ENCODE measurements at places on chromosomes 4 and X.

GRCh38 chr4:68287704-68288392 lies 42.4 kb upstream of the TMPRSS11B start:
- DNase-seq = no peak

DNA sequence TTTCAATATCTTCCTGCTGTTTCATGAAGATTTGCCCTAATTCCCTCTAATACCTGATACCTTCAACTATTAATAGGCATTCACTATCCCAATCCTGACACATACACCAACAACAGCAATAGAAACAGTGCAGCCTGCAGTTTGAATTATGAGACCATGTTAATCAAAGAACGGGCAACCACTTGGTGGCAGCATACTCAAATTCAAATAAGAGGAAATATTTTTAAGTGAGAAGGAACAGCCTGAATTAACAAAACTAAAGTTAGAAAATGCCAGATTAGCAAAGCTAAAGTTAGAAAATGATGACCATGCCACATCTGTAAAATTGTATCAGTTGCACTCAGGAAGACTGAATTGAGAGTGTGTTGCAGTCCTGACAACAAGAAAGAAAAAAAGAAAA lies 204.9 kb downstream of the SMARCA1 start:
- peak; percentile 3 for DNase-seq

DNA sequence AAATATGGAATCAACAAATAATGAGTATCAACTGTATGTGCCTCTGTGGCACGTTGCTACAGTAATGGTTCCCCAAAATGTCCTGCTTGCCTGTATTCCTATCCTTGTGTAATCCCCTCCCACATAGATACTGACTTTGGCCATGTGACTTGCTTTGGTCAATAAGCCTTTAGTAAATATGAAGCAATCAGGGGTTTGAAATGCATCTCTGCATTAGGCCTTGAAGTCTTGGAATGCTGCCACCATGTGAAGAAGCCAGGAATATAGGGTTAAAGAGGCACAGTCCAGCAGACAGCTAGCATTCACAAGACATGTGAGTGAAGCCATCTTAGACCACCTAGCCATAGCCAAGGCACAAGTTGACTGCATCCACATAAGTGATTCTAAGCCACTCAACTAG lies 190.9 kb downstream of the GABRB1 start:
- no peak for DNase-seq

- DNase-seq = no peak
Measured at GRCh38 chr4:156237231-156237630, 283.6 kb upstream of the CTSO start.

GRCh38 chr4:17029964-17030363 lies 131.5 kb upstream of the LDB2 start:
- DNase-seq = no peak

DNA sequence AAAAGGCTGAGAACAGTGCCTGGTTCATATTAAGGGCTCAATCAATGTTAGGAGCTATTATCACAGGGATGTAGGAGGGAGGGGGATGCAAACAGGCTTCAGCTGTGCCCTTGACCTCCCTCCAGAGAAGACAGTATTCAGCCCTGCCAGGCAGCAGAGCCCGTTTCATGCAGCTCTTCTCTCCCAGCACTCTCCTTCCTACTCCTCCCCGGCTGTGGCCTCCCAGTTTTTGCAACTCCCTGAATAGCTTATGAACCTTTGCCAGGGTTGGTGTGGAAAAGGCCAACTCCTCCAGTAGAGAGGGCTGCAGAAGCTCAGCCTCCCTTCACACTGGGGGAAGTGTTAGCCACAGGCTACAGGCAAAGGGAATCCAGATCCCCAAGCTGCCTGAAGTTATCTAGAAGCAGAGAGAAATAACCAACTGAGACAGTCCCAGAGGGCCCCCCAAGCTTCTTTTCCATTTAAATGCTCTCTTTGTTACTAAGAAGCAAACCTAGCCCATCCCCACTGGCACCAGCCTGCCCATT lies 31.7 kb upstream of the APLN start:
- DNase-seq = no peak

- DNase-seq = no peak
Measured at GRCh38 chr4:176794151-176794550, 1.4 kb upstream of the VEGFC start.

GRCh38 chr4:175459571-175459970 lies 352.5 kb downstream of the GPM6A start:
- no peak for DNase-seq

DNA sequence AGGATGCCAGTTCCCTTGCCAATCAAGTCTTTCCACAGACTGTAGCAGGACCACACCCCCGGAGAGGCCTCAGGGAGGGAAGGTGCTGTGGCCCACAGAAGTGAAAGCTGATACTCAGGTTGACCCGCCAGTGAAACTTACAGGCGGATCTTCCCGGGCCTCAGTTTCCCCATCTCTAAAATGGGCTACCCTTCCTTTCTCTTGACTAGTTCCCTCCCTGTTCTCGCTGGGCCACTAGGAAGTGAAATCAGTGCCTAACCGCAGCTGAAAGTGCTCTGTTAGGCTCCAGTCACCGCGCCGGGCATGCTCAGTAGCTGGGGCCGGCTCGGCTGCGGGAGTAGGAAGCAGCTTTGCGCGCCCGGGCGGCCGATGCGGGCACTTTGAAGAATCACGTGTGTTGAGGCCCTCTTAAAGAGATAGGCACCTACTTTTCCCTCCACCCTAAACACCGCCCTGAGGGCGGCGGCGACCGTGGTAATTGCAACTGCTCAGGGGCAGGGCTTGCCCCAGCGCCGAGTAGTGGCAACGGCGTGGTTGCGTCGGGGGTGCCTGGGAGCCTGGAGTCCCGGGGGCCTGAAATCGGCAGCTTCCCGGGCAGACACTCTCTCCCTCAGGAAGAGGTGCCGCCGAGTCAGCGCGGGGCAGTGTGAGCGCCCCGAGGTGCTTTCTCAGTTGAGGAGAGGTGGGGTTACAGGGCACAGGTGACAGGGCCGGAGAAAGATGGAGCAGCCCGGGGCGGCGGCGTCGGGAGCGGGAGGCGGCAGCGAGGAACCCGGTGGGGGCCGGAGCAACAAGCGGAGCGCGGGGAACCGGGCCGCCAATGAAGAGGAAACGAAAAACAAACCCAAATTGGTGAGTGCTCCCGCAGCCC lies at the start of gene DIAPH2:
Gene DIAPH2, plus strand, starts transcription at position 504 of the 871 bp plus-strand sequence.
- peak; percentile 53 for DNase-seq

DNA sequence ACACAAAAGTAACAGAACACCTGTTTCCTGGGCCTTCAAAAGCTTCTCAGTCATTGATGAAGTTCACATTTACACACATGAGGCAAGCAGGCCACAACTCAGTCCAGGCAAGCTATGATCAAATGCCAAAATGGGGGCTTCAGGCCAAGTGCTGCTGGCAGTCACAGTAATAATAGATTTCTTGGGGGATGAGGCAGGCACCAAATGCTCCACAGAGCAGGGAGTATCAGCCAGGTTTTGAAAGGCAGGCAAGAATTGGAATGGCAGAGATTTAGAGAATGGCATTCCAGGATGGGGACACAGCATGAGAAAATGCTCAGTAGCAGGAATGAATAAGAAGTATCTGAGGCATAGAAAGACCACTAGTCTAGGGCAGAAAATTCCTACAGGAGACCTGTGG lies 52.8 kb downstream of the GRIA3 start:
- DNase-seq = no peak

- no peak for DNase-seq
Measured at GRCh38 chr4:40214038-40214437, 17.2 kb downstream of the RHOH start.

All from GM13977 (cell line).